ENCODE measurements at places on chromosomes 5 and 9.

GRCh38 chr9:84340535-84340934 is at the start of gene SLC28A3:
TSS of gene SLC28A3 (minus strand) at chr9:84340758. CDS start at chr9:84340633, 125 bp downstream.
- DNase-seq = no peak

DNA sequence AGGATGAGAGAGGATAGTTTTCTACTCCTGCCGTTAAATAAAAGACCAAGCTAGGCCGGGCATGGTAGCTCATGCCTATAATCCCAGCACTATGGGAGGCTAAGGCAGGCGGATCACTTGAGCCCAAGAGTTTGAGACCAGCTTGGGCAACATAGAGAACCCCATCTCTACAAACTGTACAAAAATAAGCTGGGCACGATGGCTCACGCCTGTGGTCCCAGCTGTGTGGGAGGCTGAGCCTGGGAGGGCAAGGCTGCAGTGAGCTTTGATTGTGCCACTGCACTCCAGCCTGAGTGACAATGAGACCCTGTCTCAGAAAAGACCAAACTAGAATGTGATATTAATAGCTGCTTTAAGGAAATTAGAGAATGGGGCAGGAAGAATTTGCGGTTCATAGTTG is 158.4 kb downstream of the NIPBL start:
- no peak for DNase-seq

GRCh38 chr5:58459146-58460001 is 512 bp downstream of the PLK2 start:
- peak; percentile 21 for DNase-seq

DNA sequence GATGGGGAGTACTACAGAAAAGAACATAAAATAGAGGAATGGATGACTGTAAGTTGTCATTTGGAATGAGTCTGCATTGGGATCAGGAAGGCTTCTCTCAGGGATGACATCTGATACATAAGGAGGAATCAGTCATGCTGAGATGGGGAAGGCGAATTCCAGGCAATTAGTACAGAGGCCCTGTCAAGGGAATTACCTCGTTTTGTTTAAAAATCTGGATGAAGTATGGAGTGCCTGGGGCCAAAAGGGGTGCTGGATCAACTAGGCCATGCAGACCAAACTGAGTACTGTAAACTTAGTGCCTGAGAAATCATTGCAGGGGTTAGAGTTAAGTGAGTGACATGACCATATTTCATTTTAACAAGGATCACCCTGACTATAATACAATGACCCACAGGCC is 30.5 kb downstream of the JAKMIP2 start:
- no peak for DNase-seq

- no peak for DNase-seq
These were observed 161.1 kb upstream of the FST start for GRCh38 chr5:53319315-53319714.

- DNase-seq = no peak
These were observed 15.8 kb downstream of the AFF4 start for GRCh38 chr5:132947671-132948070.

GRCh38 chr5:101112645-101113044 is 209.6 kb upstream of the ST8SIA4 start:
- no peak for DNase-seq

DNA sequence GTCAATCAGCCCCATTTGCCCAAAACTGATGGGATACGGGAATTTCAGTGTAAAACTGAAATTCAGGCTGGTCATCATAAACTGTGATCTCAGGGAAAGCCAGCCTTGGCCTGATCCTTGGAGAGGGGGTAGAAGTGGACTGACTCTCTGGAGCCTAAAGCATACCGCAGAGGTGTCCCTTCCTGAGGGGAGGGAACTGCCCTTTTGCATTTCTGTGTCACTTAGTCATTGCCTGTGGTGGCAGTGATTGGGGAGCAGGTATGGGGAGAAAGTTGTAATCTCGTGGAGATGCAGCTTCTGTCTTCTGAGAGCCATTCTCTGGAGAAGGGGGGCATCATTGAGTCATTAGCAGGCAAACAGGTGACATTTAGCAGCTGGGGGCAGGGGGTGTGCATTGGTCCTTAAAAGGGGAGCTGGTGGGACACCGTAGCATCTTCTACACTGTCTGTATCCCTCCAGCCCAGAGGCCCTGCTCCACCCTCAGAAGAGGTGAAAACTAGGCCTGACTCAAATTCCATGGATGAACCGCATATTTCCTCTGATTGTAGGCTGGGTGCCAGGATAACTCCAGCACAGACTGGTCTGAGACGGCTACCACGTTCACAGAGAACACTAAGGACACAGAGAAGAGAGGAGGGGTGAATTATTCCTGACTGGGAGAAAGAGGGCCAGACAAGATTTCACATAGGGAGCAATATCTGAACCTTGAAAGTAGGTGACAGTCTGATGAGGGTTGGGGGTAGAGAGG is 143.3 kb downstream of the SEC61B start:
- DNase-seq = no peak

- DNase-seq = no peak
These were observed 3.5 kb downstream of the SNCAIP start for GRCh38 chr5:122315521-122315920.

DNA sequence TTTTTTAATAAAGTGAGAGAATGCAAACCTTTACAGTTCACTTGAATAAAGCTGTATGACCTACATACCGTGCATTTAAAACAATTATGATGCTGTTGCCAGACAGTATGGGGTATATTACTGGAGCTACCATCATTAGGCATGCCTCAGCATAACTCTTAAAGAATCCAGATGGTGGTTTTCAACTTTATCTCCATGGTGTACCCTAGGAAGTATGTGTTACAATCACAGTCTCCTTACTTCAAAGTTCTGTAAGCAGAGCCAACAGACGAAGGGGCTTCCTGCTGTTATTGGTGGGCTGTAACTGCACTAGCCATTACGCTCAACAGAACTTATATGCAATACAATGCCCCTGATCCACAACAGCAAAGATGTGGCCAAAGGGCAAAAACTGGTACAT is 803.3 kb downstream of the DTWD2 start:
- DNase-seq = no peak

GRCh38 chr5:79621056-79621455 is 8.8 kb downstream of the TENT2 start:
- DNase-seq = no peak

- DNase-seq = no peak
These were observed 38.1 kb downstream of the INSYN2B start for GRCh38 chr5:169942181-169942580.

GRCh38 chr5:180133971-180134508 is 62.5 kb upstream of the RNF130 start:
- no peak for DNase-seq

DNA sequence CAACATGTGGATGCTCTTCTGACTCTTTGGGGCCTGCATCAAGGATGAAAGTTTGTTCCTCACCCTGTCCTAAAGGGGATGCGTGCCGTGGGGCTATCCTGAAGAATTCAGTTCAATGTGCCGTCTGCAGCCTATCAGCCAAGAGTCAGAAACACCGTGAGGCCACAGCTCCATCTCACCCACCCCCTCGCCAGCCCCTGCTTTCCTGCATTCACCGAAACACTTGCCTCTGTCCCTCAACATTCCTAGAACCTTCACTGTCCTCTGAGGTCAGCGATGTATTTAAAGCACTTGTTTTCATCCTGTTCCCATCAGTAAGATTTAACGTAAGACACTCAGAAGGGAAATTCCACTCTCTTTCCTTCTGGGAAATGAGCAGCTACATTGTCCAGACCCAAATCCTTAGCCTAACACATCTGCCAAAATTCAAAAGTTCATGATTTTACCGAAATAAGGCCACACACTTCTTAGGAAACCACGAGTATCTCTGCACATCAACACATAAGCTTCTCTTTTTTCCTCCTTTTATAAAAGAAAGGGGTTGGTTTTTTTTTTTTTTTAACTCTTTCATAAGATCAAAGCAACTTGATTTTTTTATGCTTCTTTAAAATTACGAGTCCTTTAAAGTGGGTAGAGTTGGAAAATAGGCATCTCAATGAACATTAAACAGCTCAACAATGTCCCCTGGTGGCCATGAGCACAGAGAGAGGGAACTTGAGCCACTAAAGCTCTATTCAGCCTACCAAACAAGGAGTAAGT is 100.7 kb downstream of the SUSD1 start:
- DNase-seq = peak; percentile 81

GRCh38 chr9:21810388-21810787 is 8.0 kb downstream of the MTAP start:
- no peak for DNase-seq

GRCh38 chr9:115126404-115126803 is 8.4 kb upstream of the TNC start:
- DNase-seq = no peak

- DNase-seq = no peak
These were observed 21.0 kb upstream of the CDKN2B start for GRCh38 chr9:22030101-22030598.

DNA sequence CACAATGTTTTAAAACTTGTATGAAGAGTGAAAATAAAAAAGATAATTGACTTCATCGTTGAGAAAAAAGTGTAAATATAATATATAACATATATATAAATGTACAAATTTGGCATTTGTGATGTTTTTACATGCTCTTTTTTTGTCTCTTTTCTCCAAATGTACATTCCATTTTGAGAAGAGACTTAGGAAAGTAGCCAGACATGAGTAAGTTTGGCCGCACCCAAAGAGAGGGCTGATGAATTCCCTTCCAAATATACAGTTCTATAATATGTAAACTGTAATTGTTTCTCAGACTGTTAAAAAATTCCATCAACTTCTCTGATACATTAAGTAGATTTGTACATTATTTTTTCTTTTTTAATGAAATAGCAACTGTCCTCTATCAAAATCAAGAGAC is 193.2 kb upstream of the MAP3K1 start:
- DNase-seq = no peak

DNA sequence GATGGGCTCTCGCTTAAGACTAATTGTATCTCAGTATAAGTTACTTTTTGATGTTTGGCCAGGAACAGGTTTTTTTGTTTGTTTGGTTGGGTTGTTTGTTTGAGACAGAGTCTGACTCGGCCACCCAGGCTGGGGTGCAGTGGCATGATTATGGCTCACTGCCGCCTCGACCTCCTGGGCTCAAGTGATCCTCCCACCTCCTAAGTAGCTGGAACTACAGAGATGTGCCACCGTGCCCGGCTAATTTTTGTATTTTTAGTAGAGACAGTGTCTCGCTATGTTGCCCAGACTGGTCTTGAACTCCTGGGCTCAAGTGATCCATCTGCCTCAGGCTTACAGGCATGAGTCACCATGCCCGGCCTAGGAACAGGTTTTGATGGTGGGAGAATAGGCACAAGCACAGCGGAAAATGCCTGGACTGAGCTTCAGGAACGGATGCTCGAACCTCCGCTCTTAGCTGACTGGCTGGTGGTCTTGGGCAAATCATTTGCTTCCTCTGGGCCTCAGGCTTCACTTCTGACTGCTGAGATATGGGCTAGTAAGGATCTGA is 11.4 kb upstream of the SYNPO start:
- no peak for DNase-seq

- no peak for DNase-seq
These were observed 246.5 kb downstream of the SYK start for GRCh38 chr9:91047993-91048607.

DNA sequence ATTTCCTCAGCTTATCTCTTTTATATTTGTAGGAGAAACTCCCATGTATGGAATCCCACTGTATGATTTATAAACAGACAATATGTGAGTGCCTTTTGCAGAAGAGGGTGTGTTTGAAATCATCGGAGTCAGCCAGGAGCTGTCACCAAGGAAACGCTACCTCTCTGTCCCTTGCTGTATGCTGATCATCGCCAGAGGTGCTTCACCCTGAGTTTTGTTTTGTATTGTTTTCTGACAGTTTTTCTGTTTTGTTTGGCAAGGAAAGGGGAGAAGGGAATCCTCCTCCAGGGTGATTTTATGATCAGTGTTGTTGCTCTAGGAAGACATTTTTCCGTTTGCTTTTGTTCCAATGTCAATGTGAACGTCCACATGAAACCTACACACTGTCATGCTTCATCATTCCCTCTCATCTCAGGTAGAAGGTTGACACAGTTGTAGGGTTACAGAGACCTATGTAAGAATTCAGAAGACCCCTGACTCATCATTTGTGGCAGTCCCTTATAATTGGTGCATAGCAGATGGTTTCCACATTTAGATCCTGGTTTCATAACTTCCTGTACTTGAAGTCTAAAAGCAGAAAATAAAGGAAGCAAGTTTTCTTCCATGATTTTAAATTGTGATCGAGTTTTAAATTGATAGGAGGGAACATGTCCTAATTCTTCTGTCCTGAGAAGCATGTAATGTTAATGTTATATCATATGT is 18.0 kb upstream of the CTSL start:
- no peak for DNase-seq

GRCh38 chr5:61447780-61448495 is 115.9 kb downstream of the ZSWIM6 start:
- no peak for DNase-seq

DNA sequence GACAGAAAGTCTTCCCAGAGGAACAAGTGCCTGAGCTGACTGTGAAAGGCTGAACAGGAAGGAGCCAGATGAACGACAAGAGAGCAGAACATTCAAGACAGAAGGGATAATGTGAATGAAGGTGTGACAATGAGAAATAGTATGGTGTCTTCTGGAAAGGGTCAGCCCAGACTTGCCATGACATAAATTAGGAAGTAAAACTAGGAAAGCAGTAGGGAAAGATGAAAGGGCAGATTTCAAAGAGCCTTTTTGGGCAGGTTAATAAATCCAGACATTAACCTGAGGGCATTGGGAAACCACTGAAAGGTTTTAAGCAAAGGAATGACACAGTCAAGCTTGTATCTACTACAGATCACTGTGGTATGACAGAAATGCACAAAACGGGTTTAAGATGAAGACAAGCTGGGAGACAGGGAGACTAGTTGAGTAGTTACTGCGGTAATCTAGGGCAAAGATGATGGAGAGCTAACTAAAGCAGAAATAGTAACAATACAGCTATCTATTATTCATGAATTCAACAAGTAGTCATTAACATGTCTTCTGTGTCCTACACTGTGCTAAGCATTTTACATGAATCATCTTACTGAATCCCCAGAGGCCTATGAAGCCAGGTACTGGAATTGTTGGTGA is 580.9 kb upstream of the WWC1 start:
- DNase-seq = no peak

GRCh38 chr5:120158211-120158610 is 305.9 kb upstream of the PRR16 start:
- no peak for DNase-seq

DNA sequence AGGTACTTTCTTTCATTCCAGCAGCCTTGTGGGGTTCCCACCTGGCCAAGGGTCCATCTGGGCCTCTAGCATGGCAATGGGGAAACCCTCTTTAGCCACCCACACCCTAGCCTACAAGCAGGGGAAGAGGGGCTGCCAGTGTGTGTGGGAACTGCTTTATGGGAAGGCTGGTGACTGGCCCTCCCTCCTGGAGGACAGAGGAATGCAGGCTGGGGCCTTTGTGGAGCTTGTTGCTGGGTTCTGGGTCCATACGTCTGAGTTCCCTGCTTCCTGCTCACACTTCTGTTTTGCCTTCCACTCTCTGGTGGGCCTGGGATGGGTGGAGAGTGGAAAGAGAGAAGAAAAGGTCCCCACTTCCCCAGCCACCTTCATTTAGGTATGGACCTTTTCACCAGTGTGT is 14.9 kb upstream of the PITX1 start:
- DNase-seq = no peak
